WERI-Rb-1 (cell line): ENCODE measurements at places on chromosomes 16 and 17.
A peak's percentile ranks its signal among the peaks of the same experiment; 100 is the strongest.

- DNase-seq, result no peak
Measured at GRCh38 chr16:63530974-63531373, 1494.7 kb upstream of the CDH8 start.

DNA sequence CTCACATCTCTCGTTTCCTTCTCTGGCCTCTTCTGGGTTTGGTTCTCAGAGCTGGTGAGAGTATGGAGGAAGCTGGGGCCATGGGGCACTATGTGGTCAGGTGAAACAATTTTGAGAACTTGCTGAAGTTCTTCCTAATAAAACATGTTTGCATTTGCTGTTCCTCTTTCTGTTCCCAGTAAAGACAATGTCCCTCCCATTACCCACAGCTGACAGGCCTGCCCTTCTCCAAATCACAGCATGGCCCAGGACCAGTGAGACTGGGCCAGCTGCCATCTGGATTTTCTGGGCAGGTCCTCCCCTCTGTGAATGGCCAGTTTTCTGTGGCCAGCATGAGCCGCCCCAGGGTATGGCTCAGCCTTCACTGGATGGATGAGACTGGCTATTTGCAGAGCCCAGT lies at the start of gene CD300H:
Gene CD300H, minus strand, starts transcription at position 113 of the 400 bp plus-strand sequence.
- DNase-seq, result no peak

DNA sequence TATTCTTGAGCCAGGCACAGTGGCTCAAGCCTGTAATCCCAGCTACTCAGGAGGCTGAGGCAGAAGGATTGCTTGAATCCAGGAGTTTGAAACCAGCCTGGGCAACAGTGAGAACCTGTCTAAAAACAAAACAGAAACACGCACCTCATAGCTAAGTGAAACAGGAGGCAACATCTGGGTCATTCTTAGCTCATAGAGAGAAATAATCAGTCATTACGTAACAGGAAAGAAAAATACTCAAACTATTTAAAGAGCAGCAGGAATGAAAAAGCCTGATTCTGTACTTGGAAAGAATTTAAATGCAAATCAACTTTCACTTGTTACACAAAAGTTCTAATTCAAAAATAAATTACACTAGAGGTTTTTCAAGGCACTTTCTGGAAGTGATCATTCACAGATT lies 17.2 kb downstream of the CHCT1 start:
- no peak for DNase-seq

DNA sequence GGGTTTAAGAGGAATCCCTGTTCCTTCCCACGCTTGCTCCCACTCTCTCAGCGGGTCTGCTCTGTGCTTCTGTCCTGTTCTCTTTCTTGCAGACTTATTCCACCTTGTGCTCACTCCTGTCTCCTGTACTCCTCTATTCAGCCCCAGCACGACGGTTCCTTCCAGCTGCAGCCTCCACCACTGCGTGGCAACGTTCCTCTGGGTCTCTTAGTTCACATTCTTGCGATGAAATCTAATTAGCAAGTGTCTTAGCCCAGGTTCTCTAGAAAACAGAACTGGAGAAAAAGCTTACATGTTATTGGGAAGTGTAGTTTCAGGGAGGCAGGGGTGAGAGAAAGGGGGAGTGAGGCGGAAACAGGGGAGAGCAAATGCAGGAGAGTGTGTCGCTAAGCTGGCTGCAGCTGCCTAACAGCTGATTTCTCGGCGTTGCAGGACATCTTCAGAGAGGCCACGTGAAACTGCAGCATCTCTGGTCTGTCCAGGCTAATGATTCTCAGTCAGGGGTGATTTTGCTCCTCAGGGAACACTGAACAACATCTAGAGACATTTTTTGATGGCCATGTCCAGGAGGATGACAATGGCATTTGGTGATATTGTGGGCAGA lies 213.2 kb upstream of the NLRP1 start:
- DNase-seq, result no peak

- DNase-seq, result no peak
Measured at GRCh38 chr16:83530293-83530692, 277.5 kb upstream of the HSBP1 start.

DNA sequence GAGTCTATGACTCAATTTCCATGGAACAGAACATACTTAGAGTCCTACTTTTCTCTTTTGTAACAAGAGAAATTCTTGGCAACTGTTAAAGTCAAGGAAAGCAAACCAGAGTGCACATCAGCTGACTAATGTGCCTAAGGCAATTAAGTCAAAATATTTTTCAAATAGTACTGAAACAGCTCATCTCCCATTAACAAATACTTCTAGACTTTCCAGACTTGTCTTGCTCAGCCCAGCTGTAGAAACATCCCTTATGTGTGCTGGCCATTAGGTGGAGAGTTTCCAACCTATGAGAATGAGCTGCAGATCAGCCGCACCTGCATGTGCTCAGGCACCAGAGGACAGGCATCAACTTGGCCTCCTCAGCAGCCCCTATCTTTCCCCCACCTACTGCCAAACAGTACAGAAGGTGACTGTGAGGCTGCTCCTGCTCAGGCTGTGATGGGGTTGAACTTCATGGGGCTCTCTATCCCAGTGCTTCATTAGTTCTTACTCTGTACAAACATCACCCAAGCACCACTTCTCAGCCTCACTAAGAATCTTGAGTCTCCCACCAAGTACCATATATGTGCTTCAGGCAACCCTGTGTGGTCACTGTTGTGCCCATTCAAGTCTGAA lies 32.2 kb downstream of the TEX2 start:
- peak; percentile 21 for DNase-seq

- no peak for DNase-seq
Measured at GRCh38 chr16:89366561-89367537, 123.5 kb downstream of the ANKRD11 start.
